ENCODE measurements at places on chromosomes 12 and 14. TPM values are rescaled to one million over a fixed set of nuclear protein-coding genes. Genes with fewer than 3 reads are reported as not detected.

SLC35E3 gene
- 10.1 TPM for total RNA-seq

IGF1 gene
- total RNA-seq = 16.4 TPM

- no peak overlapping the region for H3K4me3 ChIP-seq
- peaks cover 9% of the 10 kb centered on the region for H3K4me1 ChIP-seq
- no peaks in the 10 kb centered on the region for H3K27me3 ChIP-seq
- no peak overlapping the region for H3K27ac ChIP-seq
- DNase-seq = no peak
- no peaks in the 10 kb centered on the region for H3K36me3 ChIP-seq
Measured at GRCh38 chr14:59256331-59256730, 67.9 kb downstream of the DAAM1 start.

- H3K4me3 ChIP-seq = no peak overlapping the region
- H3K27me3 ChIP-seq = no peaks in the 10 kb centered on the region
- no peak for DNase-seq
Measured at GRCh38 chr12:87305481-87305880, 723.7 kb downstream of the C12orf50 start.

DNA sequence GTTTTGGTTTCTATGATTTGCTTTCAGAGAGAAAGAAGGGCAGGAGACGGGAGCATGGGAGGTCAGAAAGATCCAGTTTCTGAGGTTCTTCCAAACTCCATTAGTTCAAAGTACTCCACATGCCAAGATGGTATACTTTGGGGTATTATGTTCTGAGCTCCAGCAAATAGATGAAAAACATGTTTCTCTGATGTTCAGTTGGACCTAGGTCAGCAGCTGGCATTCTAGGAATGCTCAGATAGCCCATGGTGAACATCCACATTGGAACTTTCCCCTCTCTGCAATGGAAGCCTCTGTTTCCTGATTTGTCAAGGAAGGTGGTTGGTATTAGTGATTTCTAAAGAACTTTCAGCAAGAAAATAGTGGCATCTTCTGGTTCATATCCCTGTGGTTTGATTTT lies 257.5 kb downstream of the KTN1 start:
- no peaks in the 10 kb centered on the region for H3K4me1 ChIP-seq
- H3K36me3 ChIP-seq = no peaks in the 10 kb centered on the region
- no peak overlapping the region for H3K27ac ChIP-seq

DNA sequence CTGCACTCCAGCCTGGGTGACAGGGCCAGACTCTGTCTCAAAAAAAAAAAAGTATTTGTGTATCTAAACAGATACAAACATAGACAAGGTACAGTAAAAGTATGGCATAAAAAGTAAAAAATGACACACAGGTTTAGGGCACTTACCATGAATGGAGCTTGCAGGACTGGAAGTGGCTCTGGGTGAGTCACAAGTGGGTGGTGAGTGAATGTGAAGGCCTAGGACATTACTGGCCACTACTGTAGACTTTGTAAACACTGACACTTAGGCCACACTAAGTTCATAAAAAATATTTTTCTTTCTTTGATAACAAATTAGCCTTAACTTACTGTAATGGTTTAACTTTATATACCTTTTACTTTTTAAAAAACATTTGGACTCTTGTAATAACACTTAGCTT lies 38.0 kb upstream of the EIF5 start:
- DNase-seq = no peak
- no peak overlapping the region for H3K27ac ChIP-seq
- H3K4me1 ChIP-seq = no peaks in the 10 kb centered on the region
- no peak overlapping the region for H3K4me3 ChIP-seq
- H3K36me3 ChIP-seq = no peaks in the 10 kb centered on the region
- no peaks in the 10 kb centered on the region for H3K27me3 ChIP-seq
